ENCODE measurements at places on chromosomes 2 and 18.
A peak's percentile ranks its signal among the peaks of the same experiment; 100 is the strongest.

GRCh38 chr2:149858901-149859634, 271.5 kb upstream of the MMADHC start:
- H3K27ac ChIP-seq: no peak overlapping the region
- H3K4me3 ChIP-seq: no peak overlapping the region
- no peaks in the 10 kb centered on the region for H3K4me1 ChIP-seq
- H3K27me3 ChIP-seq: no peaks in the 10 kb centered on the region
- DNase-seq: no peak

DNA sequence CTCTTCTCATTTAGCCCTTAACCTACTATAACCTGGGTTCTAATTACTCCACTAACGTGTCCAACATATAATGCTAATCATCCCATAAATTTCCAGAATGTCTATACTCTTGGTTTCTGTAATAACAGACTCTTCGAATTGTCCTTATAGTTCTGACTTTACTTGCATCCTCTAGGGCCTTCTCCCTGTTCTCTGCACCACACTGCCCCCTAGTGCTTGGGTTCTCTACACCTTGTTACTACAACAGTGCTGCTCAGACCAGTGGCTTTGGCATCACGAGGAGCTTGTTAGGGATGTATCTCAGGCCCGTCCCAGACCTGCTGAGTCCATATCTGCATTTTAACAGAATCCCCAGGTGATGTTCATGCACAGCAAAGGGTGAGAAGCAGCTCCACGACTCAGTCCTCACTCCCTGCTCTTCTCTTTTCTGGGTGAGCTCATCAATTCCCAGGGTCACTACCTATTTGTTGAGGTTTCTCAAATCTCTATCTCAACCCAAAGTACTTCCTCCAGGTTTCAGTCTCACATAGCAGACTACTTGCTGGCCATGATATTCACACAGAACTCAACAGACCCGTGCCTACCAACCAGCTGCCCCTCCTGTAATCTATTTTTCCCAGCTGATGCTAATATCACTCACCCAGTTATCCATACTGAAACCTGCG, 14.5 kb upstream of the DDX1 start:
- H3K4me3 ChIP-seq: no peak overlapping the region
- H3K27me3 ChIP-seq: peaks cover 19% of the 10 kb centered on the region
- no peak overlapping the region for H3K27ac ChIP-seq
- peaks cover 4% of the 10 kb centered on the region for H3K4me1 ChIP-seq
- H3K36me3 ChIP-seq: no peaks in the 10 kb centered on the region
- peak; percentile 87 for DNase-seq

GRCh38 chr2:239955989-239956817, 68.9 kb downstream of the NDUFA10 start:
- H3K27ac ChIP-seq: no peak overlapping the region
- DNase-seq: no peak
- peaks cover 4% of the 10 kb centered on the region for H3K4me1 ChIP-seq
- H3K27me3 ChIP-seq: no peaks in the 10 kb centered on the region
- peaks cover 5% of the 10 kb centered on the region for H3K36me3 ChIP-seq

DNA sequence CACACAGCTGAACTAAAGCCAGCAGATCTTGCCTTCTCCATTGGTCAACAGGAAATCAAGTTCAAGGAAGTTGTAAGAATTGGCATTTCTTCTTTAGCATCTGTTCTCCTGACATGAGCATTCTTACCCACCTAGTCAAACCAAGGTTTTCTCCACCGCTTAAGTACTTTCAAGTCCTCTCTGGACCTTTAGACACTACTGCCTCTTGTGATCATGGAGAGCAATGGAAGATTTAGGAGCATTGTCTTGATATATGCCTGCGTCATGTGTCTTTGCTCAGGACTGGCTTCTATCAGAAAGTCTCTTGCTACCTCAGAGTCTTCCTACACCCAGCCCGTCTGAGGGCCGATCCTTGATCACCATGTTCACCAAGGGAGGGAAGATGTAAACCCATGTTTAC, 262.2 kb downstream of the PHLPP1 start:
- H3K27ac ChIP-seq: no peak overlapping the region
- no peak overlapping the region for H3K4me3 ChIP-seq
- no peaks in the 10 kb centered on the region for H3K27me3 ChIP-seq

- DNase-seq: no peak
- H3K4me3 ChIP-seq: no peak overlapping the region
Measured at GRCh38 chr2:26349690-26350089, 3.1 kb upstream of the ADGRF3 start.

DNA sequence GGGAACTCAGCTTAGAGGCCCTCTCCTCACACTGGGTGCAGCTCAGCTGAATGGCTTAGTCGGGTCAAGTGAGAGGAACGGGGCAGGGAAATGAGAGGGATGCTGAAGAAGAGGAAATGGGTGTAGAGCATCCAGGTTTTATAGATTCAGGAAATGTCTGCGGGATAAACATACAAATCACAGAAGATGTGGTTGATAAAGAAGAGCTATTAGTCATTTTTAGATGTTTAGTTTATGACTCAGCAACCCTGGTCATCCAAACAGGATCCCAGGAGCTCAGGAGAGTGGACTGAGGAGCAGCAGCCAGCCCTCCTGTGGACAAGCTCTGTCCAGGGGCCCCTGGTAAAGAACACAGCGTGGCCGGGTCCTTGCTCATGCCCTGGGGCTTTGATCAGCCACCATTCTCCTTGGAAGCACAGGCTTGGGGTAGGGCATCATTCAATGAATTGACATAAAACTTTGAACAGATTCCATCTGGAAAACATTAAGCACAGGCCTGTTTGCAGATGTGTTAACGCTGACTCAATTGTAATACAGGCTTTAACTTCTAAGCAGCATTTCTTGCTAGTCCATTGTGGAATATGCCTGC, 83.0 kb downstream of the NPAS2 start:
- no peaks in the 10 kb centered on the region for H3K36me3 ChIP-seq
- H3K27me3 ChIP-seq: peaks cover 4% of the 10 kb centered on the region
- H3K27ac ChIP-seq: peak overlapping the region; percentile 2
- H3K4me3 ChIP-seq: no peak overlapping the region
- peaks cover 8% of the 10 kb centered on the region for H3K4me1 ChIP-seq

Measured in T-helper 17 cell (primary cell).